Astrocyte of the spinal cord (primary cell): ENCODE measurements at places on chromosomes 6 and 20.

DNA sequence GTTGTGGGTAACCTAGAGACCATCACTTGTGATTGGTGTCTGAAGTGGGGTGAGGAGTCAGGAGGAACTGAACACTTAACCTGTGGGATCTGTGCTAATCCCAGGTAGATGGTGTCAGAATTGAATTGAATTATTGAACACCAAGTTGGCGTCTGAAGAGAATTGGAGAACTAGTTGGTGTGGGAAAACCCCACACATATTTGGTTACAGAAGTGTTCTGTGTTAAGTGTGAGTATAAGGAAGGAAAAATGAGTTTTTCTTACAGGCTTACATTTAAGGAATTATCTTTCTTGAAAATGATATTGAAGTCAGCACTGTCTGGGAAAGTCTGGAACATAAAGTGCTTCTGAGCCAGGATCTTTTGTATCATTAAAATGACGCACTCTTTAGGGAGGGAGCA, 182.9 kb upstream of the ECI2 start:
- DNase-seq: no peak

DNA sequence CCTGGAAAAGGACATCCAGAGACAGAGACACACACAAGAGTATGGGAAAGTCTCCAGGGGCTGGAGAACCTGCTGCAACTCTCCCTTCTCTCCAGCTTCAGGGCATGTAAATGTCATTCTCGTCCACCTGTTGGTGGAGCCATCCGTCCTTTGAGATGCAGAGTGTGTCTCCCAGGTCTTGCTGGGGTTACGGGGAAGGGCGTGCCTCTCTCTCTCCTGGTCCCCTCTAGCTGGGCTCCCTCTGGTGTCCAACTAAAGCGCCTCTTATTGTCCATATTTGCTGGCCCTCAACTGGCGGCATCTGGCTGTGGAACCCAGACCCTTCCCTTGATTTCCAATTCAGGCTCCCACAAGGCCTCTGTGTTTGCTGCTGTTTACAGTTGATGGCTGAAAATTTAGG, 244.1 kb downstream of the BMP7 start:
- no peak for DNase-seq

- peak; percentile 73 for DNase-seq
Measured at GRCh38 chr6:143961886-143962878, 45.9 kb downstream of the PLAGL1 start.

DNA sequence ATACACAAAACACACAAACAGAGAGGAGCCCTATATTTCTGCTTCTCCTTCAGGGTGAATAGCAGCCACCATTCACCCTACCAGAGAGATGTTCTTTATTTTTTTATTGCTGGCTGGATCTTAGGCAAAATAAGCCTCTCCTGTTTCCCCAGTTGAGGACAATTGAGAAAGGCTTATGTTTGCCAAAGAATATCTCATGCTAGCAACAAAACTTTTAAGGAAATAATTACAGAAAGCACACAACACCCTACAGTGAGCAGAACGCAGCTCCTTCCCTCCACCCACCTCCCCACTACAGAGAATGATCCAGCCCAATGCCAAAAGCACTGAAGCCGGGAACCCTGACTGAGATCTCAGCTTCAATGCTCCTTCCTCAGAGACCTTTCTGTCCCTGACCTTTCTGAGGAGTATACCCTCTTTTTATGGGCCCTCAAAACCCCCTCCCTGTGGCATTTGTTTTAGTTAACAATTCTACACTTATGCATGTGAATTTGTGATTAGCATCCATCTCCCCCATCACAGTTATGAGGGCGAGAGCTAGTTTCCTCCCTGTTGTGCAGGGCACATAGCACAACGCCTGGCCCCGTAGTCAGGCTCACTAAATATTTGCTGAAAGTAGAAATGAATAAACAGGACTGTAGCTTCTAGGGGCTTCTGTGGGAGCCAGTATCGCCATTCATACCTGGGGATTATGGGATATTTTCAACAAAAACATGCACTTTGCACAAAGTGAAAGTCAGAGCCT, 491.6 kb upstream of the CDH4 start:
- DNase-seq: no peak

- no peak for DNase-seq
Measured at GRCh38 chr6:17483391-17484016, 90.1 kb downstream of the CAP2 start.

- DNase-seq: peak; percentile 8
Measured at GRCh38 chr6:88119769-88120168, 46.4 kb downstream of the CNR1 start.

GRCh38 chr6:105484238-105485161, 81.6 kb upstream of the PREP start:
- DNase-seq: peak; percentile 66

DNA sequence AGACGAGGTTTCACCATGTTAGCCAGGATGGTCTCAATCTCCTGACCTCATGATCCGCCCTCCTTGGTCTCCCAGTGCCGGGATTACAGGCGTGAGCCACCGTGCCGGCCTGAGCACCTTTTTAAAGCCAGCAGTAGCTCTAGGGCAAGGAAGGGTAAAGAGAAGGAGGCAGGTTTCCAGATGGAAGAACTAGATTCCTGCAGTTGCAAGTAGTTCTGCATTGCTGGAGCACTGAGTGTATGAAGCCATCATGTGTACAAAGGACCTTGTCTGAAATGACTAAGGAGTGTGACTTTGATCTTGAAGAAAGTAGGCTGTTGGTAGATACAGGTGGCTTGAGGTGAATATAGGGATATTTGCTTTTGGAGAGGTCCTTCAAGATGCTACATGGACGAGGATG, 4.2 kb downstream of the OR2A4 start:
- DNase-seq: no peak

DNA sequence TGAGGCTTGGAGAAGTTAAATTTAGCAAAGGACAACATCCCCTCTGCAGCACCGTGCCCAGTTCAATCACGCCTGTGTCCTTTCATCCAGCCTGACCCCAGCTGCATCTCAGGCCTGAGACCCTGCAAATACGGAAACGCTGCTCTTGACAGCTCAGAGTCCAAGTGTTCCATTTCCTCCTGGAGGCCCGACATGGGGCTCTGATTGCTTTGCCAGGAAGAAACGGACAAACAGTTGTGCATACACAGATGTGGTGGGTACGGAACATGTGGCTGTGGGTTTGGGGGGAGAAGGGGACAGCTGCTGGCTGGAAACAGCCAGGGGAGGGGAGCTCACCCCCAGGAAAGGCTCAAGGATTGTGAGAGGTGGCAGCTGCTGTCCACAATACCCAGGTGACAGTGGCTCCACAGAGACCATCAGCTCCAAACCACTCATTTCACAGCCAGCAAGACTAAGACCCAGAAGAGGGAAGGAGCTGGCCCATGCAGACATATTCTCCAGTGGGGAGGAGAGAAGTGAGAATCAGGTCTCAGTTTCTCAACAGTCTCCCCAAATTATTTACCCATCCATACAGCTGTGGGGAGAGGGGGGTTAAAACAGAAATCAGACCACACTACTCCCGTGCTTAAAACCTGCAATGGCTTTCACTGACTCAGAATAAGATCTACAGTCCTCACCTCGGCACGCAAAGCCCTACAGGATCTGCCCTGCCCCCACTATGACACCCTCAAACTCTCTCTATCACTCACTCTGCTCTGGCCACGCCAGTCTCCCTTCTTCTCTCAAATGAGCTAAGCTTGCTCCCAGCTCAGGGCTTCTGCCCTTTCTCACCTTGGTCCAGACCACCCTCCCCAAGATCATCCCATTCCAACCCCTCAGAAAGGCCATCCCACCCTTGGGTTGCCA, 89.1 kb downstream of the PREX1 start:
- DNase-seq: no peak

DNA sequence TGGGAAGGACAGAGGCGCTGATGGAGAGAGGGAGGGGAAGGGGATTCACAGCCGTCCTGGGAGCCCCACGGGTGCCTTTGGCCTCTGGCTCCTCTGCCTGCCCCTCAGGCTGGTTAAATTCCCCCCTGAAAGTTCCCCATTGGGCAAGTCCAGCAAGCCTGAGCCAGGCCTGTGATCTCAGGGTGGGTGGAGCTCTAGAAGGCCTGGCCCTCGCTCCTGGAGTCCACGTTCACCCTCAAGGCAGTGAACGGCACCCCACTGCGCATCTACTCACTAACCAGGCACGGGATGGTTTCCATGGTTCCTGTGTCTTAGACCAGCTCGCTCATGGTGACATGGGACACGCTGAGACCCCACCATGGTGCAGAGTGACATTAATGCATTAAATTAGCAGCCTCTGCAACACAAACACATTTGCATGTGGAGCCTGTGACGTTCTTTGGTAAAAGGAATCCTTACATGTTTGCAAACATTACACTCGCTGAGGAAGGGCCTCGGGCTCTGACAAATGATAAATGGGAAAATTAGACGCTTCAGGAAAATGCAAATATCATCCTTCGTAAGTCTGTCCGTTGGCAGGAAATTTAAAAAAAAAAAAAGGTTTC, 452.7 kb downstream of the PREX1 start:
- no peak for DNase-seq

DNA sequence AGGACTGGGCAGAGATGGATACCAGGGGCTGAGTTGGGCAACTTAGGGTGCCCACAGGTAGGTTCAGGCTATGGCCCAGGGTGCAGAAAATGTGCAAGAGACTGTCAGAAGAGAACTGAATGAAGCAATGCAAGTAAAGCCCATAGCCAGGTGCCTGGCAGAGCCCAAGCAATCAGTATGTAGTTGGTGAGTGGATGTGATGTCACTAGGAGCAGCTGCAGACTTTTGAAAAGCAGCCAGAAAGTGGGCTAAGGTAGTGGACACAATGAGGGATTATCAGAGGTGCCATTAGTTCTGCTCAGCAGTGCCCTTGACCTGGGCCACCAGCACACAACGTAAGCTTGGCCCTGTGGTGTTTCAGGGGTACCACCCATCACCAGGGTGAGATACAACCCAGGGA, 135.3 kb downstream of the SOBP start:
- DNase-seq: no peak

DNA sequence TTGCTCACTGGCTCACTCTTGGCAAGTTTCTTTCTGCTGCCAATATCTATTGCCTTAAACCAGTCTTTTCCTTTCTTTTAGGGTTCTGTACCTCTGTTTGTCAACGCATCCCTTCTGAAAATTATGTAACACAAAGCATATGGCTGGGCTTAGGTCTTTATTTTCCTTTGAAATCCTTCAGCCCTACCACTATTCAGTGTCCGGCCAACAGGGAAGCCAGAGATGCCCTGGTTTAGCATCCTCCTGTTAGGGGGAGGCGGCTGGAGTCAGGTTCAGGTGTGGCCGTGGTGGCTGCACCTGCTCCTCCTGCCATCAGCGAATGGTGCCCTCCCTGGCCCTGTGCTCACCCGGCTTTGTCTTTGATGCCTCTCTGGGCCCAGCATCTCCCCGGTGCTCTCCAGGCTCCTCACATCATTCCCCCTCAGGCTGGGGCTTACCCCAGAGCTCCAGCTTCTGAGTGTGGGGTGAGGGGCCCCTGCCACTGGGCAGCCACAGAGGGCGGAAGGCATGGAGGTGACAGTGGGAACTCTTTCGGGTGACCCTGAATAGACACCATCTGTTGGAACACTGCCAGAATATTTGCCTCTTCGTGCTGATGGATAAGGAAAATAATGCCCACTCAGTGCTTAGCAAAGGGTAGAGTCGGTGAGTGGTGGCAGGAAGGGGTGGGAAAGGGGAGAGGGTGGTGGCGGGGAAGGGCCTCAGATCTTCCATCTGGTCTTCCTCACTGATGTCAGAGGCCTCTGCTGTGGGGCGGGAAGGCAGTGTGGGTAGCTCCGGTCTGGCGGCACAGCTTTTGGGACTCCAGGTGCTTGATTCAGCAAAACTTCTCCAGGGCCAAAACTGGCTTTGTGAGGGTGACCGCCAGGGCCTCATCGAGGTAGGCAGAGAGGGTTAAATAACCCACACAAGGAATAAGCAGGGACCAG, 97.2 kb downstream of the DACT2 start:
- DNase-seq: no peak

- DNase-seq: no peak
Measured at GRCh38 chr6:144843701-144844100, 558.6 kb downstream of the UTRN start.

GRCh38 chr6:165937564-165938358, 229.9 kb downstream of the TBXT start:
- DNase-seq: no peak

DNA sequence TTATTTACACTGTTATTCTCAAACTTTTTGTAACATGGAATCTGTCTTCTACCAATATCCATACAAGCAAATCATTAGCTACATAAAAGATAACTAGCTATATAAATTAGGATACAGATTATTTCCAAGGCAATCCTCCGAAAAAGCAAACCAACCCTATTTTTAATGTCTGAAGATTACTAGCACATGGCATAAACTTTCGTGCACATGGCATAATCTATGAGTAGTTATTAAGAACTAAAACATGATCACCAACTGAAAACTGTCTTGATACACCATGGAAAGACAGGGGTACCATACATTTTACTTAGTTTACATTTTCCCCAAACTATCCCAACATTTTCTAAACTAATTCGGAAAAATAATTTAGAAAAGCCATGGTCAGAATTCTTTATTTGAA, 54.4 kb downstream of the CYP39A1 start:
- DNase-seq: no peak

GRCh38 chr6:14549304-14549770, 431.8 kb downstream of the CD83 start:
- DNase-seq: no peak

DNA sequence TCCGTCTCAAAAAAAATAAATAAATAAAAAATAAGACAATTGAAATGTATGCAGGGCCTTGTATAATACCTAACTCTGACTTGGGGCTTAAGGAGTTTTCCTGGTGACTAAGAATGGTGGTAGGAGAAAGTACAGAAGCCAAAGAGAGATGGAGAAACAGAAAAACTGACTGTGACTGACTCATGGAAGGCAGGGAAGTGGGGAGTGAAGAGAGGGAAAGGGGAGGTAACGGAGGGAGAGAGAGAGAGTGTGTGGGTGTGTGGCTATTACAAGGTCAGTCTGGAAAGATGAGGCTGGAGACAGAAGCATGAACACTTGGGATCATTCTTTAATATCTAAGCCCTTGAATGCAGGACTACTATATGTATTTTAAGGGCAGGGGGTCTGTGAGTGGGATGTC, 38.5 kb downstream of the SNRNP48 start:
- no peak for DNase-seq

DNA sequence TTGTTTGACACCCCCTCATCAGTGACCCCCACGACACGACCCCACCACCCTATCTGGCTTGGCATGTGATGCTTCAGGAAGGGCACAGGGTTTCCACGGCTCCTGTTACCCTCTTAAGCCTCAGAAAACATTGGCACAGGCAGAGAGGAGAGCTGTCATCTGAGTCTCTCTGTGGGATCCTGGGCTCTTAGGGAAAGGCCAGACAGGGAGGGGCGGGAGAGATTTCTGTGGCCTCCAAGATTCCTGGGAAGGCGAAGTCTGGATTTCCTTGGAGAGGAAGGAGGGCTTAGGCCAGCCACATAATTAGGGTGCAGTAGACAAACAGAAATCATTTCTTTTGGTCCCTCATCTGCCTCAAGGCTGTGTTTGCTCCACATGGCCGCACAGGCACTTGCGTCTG, 191.6 kb upstream of the SNX9 start:
- no peak for DNase-seq

GRCh38 chr20:14570811-14571210, 233.4 kb upstream of the FLRT3 start:
- DNase-seq: no peak

GRCh38 chr6:142294679-142295078, 7.1 kb upstream of the ADGRG6 start:
- no peak for DNase-seq

GRCh38 chr20:2135013-2135412, 33.4 kb downstream of the STK35 start:
- no peak for DNase-seq

- DNase-seq: no peak
Measured at GRCh38 chr6:8738951-8739350, 303.6 kb upstream of the SLC35B3 start.
